ENCODE measurements at places on chromosomes 11 and 22. TPM values are rescaled to one million over a fixed set of nuclear protein-coding genes. Genes with fewer than 3 reads are reported as not detected.

GRCh38 chr11:134216816-134217215, 7.0 kb downstream of the NCAPD3 start:
- DNase-seq, result no peak

DNA sequence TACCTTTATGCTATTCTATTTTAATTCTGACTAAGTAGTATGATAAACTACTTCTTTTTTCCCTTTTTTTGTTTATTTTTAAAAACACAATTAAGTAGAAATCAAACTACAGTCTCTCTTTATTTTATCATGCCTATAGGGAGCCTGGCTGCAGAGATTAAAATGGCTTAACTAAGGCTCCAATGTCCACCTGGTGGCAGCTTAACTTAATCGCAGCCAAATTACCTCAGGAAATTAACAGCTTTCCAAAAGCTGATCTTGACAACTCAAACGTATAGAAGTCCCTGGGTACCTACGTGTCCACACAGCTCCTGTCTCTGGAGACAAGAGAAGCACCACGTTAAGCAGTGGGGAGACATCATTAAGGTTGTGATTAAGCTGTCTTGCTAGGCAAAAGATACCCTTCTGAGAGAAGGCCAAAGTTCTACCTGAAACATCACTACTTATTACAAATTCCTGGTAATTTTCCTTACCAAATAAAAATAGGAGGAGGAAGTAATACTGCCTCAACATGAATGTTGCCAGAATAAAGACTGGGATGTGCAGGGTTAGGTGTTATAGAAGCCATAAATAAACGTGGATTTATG, 63.2 kb upstream of the SNX19 start:
- DNase-seq, result peak; percentile 18

- DNase-seq, result no peak
Observed at GRCh38 chr11:75480185-75481175, 45.3 kb downstream of the GDPD5 start.

GRCh38 chr11:95989076-95989605, 65.2 kb upstream of the MTMR2 start:
- DNase-seq, result no peak

- DNase-seq, result no peak
Observed at GRCh38 chr11:129643031-129643721, 172.5 kb upstream of the TMEM45B start.

- no peak for DNase-seq
Observed at GRCh38 chr11:124625504-124626168, 3.0 kb downstream of the TBRG1 start.

GRCh38 chr11:76161261-76161961, 44.9 kb downstream of the WNT11 start:
- DNase-seq, result no peak

GRCh38 chr22:23815541-23816155, 23.2 kb downstream of the DERL3 start:
- DNase-seq, result no peak

GRCh38 chr11:82398300-82398815, 335.3 kb downstream of the FAM181B start:
- DNase-seq, result peak; percentile 61

DNA sequence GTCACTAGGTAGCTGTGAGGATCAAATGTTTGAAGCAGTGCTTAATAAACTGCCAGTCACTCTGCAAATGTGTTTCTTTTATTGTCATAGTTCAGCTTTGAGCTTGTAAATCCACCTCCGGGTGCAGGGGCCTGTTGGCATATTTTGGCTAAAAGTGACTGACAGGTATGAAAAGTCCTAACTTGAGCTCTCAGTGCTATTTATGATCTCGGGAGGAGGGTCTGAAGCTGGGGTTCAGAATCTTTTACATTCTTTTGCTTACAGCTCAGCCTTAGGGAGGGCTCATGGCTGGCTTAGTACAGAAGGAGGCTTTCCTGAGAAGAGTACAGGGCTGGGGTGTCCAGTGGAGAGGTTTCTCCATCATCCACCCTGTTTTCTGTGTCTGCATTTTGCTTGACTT, 1.5 kb downstream of the ASPHD2 start:
- no peak for DNase-seq

DNA sequence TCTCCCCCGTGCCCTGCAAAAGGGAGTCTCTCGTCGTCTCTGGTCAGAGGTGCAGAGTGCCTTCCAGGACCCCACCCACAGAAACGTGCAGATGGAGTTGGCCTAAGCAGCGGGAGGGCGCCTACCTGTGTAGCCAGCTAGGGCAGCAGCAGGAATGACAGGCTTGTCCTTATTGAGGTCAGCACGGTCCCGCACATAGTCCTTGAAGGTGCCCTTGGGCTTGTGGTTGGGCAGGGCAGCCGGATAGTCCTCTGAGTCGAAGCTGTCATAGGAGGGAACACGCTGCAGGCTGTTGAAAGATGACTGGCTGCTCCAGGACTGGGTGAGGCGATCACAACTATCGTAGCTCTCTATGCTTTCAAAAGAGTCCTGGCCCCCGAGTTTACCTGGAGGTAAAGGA, 107.3 kb downstream of the ETS1 start:
- DNase-seq, result no peak

DNA sequence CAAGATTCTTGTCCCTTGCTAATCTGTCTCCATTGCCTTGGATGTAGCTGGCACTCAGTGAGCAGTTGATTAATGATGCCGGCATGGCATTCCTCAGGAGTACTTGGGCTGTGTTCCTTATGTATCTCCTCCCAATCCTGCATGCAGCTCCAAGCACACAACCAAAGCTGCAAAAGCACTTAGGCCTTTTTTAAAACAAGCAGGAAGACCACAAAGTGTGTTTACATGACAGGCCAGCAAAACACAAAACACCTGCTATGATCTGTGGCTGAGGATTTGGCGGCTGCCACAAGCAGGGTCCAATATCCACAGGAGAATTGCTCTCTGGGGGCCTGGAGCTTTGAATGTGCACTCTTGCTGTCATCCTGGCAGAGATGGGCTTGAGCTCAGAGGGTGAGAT, 8.9 kb downstream of the ABTB2 start:
- peak; percentile 74 for DNase-seq

- DNase-seq, result no peak
Observed at GRCh38 chr11:64522843-64523380, 68.1 kb upstream of the SLC22A12 start.

Gene SMC1B
- total RNA-seq, result not detected

Gene SCGB1D4
- not detected for total RNA-seq

Gene HTR3A
- not detected for total RNA-seq

Gene GSTT2
- not detected for total RNA-seq

Gene NRXN2
- total RNA-seq, result 0.35 TPM

Data from H4 (cell line).